ENCODE measurements at places on chromosomes 11 and 22. TPM values are rescaled to one million over a fixed set of nuclear protein-coding genes. Genes with fewer than 3 reads are reported as not detected.

Gene CHRM1
- 1.3 TPM for total RNA-seq

Gene PARVG
- 1.1 TPM for total RNA-seq

Gene ADAMTS8
- not detected for total RNA-seq

Gene HPX
- 0.73 TPM for total RNA-seq

Gene TSGA10IP
- total RNA-seq, result not detected
